Right renal cortex interstitium (tissue), 3 donors: ENCODE measurements at places on chromosomes 5 and 9.

DNA sequence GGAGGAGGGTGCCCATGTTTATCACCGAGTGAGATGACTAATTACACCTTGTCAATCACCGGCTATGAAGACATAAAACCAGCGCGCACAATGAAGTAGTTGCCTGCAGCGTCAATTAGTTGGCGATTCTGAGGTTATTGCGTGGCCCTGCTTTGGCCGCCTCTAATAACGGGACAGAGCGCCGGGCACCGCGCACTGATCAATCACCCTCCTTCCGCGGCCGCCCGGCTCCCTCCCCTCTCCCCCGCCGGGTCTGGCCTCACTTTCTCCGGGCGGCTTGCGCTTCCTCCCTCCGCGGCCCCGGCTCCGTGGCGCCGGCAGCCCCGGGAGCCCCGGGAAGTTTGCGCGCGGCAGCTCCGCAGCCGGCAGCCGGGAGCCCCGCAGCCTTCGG lies 3.3 kb upstream of the LHX2 start:
- DNase-seq: no peak

GRCh38 chr5:56003679-56004078 lies 8.9 kb upstream of the IL6ST start:
- DNase-seq: no peak

DNA sequence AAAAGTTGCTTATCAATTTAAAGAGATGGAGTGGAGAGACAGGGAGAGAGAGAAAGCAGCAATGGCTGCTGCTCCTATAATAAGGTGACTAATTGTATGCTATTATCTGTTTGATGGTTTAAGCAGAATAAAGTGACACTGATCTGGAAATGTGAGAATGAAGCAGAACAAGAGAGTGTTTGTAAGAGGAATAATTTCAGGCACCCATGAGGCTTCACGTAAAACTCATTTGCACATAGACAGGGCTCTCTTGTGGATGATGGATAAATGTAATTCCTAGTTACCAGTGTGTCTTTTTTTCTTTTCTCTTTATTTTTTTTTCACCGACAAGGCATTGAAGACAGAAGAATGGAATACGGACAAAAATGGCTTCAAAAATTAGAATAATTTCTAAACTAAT lies 228.8 kb upstream of the TYRP1 start:
- DNase-seq: no peak

GRCh38 chr5:143562935-143563334 lies 159.4 kb upstream of the NR3C1 start:
- DNase-seq: no peak

DNA sequence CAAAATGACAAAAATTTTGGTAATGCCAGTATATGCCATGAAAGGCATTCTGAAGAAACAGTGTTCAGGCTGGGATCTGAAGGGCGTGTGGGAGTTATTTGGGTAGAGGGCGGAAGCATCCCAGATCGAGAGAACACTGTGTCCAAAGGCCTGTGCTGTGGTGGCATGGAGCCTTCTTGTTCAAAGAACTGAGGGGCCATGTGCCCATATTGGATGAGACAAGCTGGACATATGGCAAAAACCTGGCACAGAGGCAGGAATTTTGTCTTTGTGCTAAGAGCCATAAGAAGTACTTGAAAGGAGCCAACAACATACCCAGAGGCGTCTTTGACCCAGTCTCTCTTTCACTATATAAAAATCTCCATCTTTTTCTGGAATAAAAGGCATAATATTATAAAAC lies 128.0 kb downstream of the SYK start:
- DNase-seq: no peak

GRCh38 chr5:8829323-8830029 lies 716.4 kb downstream of the SEMA5A start:
- no peak for DNase-seq

GRCh38 chr9:127014216-127014909 lies 99.8 kb downstream of the RALGPS1 start:
- no peak for DNase-seq

- DNase-seq: no peak
Measured at GRCh38 chr5:172356047-172356446, 72.5 kb upstream of the UBTD2 start.

DNA sequence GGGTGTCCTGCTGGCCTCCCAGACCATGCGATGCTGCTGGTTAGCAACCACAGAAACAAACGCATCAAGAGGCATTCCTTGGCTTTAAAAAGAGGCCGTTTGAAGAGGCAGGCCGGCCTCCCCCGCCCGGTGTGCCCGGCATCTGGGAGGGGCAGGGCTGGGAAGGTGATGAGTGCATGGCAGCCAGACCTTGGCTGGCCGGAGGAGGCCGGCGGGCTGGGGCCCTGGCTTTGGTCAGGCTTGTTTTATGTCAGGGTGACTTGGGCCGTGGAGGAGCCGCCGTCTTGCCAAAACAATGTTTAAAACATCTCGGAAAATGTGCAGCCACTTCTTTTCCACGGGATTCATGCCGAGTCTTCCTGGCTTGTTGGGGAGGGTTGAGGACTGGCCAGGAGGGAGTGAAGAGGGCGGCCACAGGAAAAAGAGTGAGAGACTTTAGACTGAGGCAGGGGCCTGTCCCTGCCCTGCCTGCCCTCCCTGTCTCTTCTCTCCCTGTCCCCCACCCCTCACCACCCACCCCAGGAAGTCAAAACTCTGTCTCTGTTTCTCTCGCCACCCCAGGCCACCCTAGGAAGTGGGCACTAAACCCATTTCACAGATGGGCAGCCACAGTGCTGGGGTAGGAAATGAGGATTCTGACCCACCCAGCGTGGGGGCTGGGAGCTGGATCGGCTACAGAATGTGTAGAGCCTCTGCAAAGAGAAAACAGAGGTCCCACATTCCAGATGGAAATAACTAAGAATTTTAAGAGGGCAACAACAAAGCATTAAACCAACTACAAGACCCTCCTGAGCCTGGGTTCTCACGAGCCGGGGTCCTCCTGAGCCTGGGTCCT lies 143.0 kb downstream of the RXRA start:
- DNase-seq: no peak

GRCh38 chr9:90007516-90008440 lies 403.0 kb downstream of the GADD45G start:
- DNase-seq: no peak

DNA sequence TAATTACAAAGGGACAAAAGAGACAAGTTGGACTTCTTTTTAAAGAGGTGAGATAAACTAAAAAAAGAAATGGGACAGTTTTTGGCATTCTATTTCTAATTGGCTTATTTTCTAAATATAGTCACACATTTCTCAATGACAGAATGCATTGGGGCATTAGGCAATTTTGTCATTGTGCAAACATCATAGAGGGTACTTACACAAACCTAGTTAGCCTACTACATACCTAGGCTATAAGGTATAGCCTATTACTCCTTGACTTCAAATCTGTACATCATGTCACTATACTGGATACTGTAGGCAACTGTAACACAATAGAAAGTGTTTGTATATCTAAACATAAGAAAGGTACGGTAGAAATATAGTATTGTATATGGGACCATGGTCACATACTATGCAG lies 56.1 kb downstream of the LSM11 start:
- DNase-seq: no peak

- no peak for DNase-seq
Measured at GRCh38 chr5:113166852-113167366, 190.3 kb downstream of the DCP2 start.

- no peak for DNase-seq
Measured at GRCh38 chr5:17249029-17249634, 31.7 kb downstream of the BASP1 start.

- DNase-seq: no peak
Measured at GRCh38 chr5:95784514-95785302, 37.8 kb downstream of the GLRX start.

DNA sequence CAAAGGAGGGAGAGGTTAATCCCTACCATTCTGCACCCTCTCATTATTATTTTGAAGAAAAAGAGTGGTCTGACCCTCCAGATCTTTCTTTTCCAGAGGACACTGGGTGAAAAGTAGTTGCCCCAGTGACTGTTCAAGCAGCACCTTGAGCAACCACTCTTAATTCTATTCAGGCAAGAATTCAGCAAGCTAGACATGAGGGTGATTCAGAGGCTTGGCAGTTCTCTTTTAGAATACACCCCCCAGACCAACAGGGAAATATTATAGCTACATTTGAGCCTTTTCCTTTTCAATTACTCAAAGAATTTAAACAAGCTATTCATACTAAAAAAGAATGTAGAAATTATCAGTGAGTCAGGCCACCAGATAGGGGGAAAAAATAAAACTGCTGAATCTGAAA lies 178.3 kb downstream of the MRPS30 start:
- no peak for DNase-seq

GRCh38 chr5:172102913-172103626 lies 85.0 kb downstream of the STK10 start:
- no peak for DNase-seq

- DNase-seq: no peak
Measured at GRCh38 chr5:120552638-120553037, 88.5 kb downstream of the PRR16 start.

- no peak for DNase-seq
Measured at GRCh38 chr5:81762401-81762800, 11.5 kb upstream of the SSBP2 start.

GRCh38 chr9:27059412-27059811 lies 49.6 kb upstream of the TEK start:
- no peak for DNase-seq

DNA sequence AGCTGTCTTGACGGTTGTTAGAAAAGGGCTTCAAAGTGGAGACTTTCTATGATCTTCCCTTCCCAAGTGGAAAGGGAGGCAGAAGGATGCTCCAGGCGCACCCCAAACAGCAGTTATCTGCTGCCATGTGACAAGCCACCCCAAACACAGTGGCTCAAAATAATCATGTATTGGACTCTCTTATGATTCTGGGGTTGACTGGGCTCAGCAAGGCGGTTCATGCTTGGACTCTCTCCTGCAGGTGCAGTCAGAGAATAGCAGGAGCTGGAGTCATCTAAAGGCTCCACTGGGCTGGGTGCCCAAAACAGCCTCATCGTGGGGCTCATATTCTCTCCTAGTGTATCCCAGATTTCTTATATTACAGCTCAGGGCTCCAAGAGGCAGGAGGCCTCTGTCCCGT lies 177.6 kb upstream of the IER5L start:
- no peak for DNase-seq

GRCh38 chr5:73945505-73945904 lies 319.5 kb downstream of the ARHGEF28 start:
- DNase-seq: no peak

GRCh38 chr9:124251204-124251603 lies 6.5 kb upstream of the NEK6 start:
- DNase-seq: no peak

- no peak for DNase-seq
Measured at GRCh38 chr9:12703996-12704395, 10.8 kb downstream of the TYRP1 start.

GRCh38 chr5:149320791-149321330 lies 24.4 kb upstream of the GRPEL2 start:
- peak; percentile 72 for DNase-seq

DNA sequence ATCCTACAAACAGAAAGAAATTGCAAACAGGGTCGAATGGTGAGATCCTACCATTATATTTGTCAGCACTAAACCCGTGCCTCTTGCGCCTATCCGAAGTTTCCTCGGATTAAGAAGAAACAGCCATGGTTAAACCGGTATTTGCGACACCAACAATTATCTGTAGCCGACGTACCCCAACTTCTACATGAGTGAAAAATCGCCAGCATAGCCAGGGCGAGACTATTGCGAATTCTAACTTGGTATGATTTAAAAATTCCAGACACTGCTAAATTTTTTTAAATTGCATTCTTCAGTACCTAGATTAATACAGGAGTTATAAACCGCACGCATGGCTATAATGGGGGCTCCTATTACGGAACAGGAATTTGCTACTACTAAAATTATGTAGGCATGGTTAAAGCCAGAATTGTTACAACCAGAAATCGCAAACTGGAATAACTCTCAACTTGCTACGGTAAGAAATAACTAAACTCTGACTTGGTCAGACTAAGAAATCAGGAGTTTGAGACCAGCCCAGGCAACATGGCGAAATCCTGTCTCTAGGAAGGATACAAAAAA lies 25.3 kb upstream of the ANXA2R start:
- DNase-seq: peak; percentile 47

DNA sequence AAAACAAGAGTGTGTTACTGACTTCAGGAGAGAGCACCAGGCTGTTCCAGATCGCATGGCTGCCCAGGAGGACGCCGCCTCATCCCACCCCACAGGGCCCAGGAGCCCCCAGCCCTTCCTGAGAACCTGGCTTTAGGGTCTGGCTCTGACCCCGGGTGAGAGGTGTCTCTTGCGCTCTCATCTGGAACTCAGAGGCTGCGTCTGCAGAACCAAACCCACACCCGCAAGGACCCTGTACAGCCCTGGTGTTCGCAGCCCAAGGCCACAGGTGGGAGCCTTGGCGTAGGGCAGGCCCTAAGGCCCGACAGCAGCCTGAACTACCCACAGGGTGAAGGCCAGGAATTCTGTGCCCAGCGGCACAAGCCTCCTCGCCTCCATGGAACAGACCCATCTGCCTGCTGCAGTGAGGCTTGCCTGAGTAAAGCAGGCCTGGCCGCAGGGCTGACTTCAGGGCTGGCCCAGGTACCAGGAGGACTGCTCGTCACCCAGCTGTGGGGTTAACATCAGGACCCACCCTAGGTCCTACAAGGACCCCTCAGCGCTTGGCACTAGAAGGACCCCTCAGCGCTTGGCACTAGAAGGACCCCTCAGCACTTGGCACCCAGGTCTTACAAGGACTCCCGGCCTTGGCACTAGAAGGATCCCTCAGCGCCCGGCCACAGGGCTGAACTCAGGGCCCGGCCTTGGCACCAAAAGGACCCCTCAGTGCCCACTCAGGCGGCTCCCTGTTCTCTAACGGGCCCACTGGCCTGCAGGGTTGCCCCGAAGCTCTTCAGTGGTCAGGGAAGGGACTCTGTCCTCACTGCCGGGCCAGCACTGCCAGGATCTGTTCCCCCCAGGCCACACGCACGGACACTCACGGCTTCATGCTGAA lies 48.2 kb downstream of the NKD2 start:
- no peak for DNase-seq

DNA sequence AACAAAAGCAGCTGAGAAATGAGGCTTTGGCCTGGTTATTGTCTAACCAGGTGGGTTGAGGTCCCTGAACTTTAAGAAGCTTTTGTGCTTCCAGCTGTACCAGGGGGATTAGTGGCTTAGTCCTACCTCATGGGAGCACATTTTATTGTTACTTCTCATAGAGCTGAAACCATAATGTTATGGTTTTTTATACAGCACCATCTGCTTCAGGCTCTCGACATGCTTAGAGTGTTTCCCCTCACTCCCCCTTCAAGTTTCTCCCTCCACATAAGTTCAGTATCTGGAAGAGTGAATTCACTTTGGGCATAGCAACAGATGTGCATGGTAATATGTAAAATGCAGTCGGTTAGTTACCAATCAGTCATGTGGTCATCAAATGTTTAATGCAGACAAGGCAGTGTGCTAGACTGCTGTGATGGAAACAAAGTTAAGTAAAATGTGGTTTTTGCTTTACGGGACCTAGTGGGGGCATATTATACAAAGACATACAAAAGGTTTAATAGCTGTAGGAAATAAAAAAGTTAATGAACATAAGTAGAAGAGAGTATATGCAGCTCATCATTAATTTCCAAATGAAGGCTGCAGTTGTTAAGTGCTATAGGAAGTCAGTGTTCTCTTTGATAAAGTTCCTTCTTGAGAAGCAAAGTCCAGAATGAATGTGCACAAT lies 95.9 kb upstream of the SPRY4 start:
- no peak for DNase-seq
